Stimulated activated CD8-positive, alpha-beta memory T cell treated with anti-CD3 and anti-CD28 coated beads, Interleukin-7, amount 100 ng/mL, for 48 hours (primary cell): ENCODE measurements at places on chromosomes 1 and 21.

GRCh38 chr1:205318231-205318991 is 3.1 kb downstream of the NUAK2 start:
- DNase-seq: no peak

- DNase-seq: no peak
Measured at GRCh38 chr1:101408212-101409042, 171.6 kb downstream of the S1PR1 start.

DNA sequence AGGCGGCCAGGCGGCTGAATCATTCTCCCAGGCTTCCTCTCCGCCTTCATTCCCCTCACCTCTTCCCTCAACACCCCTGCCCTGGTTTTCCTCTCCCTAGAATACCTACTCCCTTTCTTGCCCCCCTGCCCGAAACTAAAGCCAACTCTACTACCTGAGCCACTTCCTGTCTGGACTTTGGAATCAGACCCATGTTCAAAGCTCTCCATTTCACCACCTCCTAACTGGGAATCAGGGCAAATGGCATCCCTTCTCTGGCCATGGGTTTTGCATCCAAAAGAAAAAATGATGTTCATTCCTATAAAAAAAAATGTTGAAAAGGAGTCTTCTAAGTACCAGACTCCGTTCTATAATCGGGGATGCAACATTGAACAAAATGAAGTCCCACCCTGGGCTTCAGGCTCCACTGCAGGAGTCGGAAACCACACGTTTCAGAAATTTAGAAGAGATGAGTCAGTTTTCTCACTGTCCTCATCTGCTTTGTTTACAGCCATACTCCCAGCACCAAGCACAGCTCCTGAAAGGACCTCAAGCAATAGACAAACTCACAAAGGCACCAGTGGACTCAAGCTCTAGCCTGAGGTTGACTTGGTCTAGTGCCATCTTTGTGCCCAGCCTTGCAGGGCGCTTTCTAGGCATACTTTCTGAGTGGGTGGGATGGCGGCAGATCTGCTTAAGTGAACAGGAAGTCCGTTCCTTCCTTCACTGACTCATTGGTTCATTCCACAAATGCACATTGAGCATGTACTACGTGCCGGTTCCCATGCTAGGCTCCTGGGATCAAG is 176.2 kb downstream of the IGSF21 start:
- no peak for DNase-seq

DNA sequence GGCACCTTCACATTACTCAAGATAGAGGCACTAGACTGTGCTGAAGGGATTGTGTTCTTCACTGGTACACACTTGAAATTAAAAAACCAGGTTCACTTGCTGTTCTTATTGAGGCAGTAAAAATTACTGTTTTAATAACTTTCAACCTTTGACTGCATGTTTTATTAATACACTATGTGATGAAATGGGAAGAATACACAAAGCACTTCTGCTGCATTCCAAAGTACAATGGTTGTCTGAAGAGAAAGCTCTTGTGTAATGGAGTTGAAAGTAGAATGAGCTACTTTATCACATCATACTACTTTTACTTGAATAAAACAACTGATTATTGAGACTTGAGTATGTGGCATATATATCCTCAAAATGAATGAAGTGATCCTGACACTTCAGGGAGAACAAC is 49.7 kb downstream of the LRRC8C start:
- no peak for DNase-seq

- no peak for DNase-seq
Measured at GRCh38 chr1:171470726-171471125, 14.6 kb upstream of the PRRC2C start.

DNA sequence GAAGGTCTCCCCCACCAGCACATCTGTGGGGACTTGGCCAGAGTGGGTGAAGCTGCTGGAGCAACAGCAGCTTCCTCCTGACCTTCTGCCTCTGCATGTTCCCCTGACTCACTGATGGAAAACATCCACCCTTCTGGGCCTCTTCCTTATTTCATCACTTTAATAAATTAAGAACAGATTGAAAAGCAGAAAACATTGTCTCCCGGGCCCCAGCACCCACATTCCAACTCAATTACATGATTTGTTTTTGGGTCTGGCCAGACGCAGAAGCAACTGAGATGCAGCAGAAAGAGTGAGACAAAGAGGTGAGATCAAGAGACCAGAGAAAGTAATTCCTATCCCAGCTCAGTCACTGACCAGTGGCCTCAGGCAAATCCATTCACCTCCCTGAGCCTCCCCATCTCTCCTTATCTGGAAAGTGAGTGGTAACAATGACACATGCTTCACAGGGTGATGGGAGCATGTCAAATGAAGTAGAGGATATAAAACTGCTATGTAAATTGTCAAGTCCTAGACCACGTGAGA is 157.1 kb downstream of the ELAVL4 start:
- no peak for DNase-seq

DNA sequence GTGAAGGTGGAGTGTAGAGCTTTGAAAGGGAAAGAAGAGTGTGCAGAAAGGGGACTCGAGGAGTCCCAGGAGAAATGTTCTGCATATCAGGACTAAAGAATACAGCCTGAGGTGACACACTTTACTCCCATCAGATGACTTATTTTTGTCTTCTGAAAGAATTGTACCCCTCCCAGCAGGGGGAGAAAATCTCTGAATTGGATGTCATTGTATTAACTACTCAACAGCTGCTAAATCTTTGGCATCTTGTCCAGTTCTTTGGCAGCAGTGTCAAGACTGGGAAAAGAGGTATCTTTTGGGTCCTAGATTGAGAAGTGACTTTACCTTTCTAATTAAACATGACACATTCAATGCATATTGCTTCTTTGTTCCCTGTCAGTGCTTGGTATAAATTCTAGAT is 18.9 kb downstream of the UBE4B start:
- DNase-seq: no peak

- DNase-seq: no peak
Measured at GRCh38 chr1:96060621-96061020, 661.0 kb upstream of the PTBP2 start.

DNA sequence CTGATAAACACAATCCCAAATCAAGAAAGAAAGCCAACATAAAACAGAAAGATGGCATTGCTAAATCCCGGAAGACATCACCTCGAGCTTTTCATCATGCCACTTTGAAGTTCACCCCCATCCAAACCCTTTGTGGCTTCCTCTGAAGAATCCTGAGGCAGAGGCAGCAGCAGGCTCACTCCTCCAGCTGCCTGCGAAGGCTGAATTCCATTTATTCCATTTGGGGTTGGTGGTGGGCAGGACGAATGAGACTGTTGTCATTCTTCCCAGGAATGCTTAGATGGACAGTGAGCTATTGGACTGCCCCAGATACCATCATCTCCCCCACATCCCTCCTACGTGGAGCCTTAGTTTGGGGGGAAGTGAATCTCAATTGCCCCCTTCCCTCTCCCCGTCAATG is 437.5 kb downstream of the SMYD3 start:
- no peak for DNase-seq

- DNase-seq: no peak
Measured at GRCh38 chr1:214525535-214526019, 25.8 kb downstream of the PTPN14 start.

DNA sequence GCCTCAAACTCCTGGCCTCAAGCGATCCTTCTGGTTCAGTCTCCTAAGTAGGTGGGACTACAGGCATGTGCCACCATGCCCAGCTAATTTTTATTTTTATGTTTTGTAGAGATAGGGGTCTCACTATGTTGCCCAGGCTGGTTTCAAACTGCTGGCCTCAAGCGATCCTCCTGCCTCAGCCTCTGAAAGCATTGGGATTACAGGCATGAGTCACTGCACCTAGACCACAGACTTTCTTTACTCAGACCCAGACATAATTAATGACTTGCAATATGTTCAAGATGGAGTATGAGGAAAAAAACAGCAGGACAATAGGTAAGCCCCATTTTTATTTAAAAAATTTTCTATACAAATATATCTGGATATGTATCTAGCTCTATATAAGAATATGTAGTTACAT is 13.2 kb downstream of the KANK4 start:
- DNase-seq: no peak

DNA sequence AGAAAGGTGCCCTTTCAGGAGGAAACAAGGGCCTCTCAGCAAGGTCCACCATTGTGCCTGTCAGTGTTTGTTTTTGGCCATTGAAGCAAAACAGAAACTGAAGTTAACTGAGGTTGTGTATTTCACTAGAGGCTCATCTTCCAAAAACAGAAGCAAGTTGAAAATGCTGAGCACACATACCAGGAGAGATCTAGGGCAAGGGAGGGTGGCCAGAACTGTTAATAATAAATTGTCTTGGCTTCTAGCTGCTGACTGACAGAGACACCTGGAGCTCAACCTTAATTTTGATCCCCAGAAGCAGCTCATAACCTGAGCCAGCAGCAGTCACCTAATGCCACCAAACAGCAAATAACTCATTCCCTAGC is 5.2 kb downstream of the AGMAT start:
- DNase-seq: no peak

DNA sequence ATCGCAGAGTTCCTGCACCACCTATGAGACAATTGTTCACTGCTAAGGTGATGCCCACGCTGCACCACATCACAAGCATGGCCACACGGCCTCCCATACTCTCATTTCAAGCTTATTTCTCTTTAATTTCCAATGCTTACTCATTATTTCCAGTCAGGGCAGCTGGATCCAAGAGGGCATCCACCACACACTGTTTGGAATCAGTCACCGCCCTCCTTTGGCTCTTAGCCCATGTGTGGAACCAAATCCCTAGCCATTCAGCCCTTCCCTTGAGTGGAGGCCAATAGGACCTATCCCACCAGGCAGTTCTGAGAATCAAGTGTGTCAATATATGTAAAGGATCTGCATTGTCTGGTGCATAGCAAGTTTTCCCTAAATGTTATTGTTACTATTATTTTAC is 26.3 kb upstream of the PALMD start:
- DNase-seq: no peak

DNA sequence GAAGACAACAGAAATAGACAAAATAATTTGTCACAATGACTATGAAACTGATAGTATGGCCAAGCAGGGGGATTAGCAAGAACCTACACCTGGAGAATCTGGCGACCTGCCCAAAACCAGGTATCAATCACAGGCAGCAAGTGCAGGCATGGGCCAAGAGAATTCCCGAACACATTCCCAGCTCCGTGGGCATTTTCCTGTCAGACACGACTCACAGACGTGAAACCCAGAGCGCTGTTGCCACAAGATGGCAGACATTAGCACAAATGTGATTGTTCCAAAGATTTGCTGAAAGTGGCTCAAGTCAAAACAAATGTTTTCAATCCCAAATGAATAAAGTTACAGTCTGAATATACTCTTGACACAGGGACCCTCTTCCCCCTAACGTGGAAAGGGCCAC is 36.8 kb downstream of the HLCS start:
- no peak for DNase-seq

DNA sequence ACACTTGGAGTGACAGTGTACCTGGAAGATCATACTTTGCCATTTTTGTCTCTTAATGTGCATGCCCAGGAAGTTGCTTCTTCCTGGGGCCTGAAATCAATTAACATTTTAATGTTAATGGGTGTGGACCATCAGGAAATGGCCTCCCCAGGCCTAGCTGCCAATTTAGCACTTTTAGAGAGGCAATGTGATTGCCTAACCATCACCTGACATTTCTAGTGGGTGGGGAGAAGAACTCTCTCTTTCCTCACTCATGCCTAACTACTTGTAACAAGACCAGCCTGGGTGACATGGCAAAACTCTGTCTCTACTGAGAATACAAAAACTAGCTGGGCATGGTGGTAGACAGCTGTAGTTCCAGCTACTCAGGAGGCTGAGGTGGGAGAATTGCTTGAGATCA is 549.0 kb upstream of the RGS18 start:
- DNase-seq: no peak

DNA sequence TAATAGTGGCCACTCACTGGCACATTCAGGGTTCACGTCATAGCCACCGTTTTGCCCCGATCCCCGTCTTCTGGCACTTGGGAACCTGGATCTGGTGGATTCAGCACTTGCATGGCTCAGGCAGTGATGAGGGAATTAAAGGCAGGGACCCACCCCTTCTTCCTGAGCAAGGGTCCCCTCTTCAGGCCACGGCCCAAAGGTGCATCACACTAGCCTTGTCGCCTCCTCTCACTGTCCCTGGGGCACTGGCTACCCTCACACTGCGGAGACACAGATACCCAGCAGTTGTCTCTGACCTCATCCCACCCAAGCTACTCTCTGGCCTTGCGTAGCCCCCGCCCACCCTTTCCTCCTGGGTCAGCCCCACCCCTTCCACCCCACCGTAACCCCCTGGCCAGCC is 19.9 kb upstream of the LDLRAP1 start:
- no peak for DNase-seq

- DNase-seq: no peak
Measured at GRCh38 chr21:41973861-41974751, 20.3 kb upstream of the C2CD2 start.

DNA sequence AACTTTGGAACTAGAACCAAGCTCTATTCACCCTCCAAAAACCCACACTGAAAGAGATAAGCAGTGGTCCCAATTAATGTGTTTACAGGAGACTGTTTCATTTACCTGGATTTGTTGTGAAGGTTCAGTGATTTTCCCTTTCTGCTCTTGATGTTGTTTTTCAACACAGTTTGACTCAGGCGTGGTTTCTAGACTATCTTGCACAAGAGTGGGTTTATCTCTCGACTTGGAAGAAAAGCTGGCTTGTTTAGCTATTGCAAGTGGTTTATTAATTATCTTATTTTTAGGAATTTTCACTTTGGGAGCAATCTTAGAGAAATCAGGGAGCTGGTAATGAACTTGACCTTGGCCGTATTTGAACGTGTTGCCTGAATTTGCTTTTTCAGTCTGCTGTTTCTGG is 5.3 kb downstream of the AKNAD1 start:
- no peak for DNase-seq

DNA sequence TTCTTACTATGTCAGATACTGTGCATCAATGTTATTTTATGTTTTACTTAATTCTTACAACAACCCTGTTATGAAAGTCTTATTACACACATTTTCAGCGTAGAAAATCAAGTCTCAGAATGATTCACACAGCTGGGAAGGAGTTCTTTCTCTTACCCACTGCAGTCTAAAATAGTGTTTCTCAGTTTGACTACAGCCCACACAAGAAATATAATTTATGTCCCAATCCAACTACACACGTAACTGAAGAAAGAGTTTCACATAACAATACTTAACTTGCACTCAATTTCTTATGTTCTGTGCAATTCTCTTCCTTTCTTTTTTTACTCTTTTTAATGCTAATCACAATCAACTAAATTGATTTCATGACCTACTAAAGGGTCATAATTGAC is 252.8 kb upstream of the ADGRL2 start:
- no peak for DNase-seq

DNA sequence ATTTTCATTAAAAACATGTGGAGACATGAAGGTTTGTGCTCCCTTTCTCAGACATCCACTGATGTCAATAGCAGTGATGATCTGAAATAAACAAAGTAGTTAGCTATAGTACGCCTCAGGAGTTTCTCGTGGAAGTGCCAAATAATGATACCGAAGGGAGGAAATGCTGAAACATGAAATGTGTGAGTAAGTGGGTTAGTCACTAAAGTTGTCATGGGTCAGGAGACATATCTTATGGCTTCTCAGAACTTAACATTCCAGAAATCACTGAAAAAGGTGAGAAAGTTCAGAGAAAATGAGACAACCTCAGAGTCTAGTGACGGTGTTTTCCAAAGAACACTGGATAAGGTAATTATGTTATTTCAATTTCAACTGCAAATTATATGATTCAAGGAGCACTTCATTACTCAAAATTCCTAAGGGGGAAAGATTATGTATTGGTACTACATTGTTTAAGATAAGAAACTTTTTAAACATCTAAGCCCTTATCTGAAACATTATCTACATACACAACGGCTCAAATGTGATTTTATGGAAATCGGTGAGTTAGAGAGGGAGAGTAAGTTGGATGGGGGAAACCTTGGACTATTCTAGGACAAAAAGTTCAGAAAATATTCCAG is 20.6 kb downstream of the NIBAN1 start:
- DNase-seq: no peak
